ENCODE measurements at places on chromosomes 3 and 15.

- no peak for DNase-seq
Measured at GRCh38 chr3:158460926-158461325, 110.1 kb upstream of the MLF1 start.

DNA sequence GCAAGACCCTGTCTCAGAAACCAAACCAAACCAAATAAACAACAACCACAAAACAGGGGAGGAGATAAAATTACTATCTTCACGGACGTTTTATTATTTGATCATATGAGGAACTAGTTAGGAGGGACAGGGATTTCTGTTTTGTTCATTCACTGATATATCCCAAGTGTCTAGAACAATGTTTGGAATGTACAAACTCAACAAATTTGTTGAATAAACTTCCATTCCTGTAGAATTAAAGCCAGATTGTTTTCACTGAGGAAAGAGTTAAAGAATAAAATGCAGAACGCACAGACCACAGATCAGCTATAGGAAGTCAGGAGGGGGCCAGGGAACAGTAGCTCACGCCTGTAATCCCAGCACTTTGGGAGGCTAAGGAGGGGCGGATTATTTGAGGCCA is 6.5 kb upstream of the STRC start:
- DNase-seq: no peak

DNA sequence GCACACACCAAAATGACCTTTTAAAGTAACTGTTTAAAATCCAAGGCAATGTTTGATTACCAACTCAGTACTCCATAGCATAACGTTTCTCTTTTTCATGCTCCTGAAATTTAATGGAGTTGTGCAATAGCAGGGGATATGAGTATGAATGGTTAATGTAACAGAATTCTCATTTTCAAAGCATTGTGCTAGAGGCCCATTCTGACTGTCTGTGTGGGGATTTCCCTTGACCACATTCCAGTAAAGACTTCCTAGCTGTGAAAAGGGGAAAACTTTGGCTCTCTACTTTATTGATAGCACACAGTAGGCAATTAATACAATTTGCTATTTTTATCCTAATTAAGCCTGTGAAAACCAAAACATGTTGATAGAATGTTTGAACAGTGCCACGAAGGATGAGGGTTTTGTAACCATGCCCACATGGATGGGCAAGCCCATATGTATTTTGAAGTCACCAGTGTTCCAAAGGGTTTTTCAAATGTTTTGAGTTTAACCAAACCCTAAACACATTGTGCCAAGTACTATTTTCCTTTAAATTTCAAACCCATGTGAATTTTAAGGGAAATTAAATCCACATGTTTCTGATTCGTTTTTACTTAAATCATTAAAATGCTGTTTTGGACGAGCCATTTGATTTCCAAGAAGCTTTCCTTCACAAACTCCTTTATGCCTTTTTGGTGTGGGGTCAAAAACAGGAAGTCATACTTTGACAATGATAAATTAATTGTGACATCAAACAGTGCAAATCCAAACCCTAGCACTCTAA is 261.2 kb downstream of the SHOX2 start:
- no peak for DNase-seq

GRCh38 chr15:72318408-72318942 is 1.5 kb downstream of the CELF6 start:
- no peak for DNase-seq

- DNase-seq: no peak
Measured at GRCh38 chr3:104951426-104951825, 415.3 kb upstream of the ALCAM start.

DNA sequence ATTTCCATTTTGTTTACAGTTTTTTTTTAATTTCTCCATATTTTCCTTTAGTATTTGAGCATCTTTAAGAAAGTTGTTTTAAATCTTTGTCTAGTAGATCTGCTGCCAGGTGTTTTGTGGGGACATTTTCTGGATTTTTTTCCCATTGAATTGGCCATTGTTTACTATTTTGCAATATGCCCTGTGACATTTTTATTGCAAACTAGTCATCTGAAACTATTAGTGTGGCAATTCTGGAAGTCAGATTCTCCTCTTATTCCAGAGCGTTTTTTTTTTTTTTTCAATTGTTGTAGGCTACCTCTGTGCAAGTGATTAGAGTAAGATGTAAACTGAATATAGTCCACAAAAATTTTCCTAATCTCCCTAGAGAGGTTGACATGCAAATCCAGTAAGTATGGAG is 334.2 kb downstream of the PYDC2 start:
- no peak for DNase-seq
